T-cell (primary cell): ENCODE measurements at places on chromosomes 1 and 21. TPM values are rescaled to one million over a fixed set of nuclear protein-coding genes. Genes with fewer than 3 reads are reported as not detected.

DNA sequence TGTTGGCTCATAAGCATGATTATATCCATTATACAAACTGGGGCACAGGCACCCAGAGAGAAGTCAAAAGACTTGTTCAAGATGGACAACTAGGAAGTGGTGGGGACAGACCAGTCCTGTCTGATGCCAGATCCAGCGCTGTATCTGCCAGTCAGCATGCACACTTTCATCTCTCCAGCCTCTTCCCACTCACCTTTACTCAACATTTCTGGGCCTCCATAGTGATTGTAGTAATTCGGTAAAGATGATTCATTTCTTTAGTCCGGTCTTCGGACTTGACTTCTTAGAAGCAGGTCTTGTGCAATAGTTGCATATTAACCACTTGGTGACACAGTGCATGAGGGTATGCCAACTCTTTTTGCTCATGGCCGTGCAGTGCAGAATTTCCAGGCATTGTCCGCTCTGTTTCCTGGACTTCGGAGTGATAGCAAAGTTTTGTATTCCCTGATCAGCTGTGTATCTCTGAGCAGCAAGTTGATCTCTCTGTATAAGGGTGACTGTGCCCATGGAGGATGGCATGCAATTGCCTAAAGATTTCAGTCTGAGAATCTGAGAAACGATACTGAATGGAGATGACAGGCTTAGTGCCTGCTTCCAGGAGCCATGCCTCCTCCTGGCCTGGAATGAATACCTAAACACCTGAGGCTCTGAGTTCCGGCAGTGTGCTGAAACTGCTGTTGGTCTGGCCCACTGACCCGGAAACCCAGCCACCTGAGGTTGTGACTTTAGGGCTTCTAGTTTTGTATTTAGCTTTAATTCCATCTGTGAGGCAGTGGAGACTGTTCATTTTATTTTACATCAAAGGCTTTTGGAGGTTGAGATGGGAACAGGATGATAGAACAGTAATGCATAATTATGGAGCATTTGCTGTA, 39.0 kb downstream of the GALNT2 start:
- DNase-seq = no peak

The FMO4 gene
- total RNA-seq = 3.7 TPM

- no peak for DNase-seq
Measured at GRCh38 chr1:2150801-2151200, 43.8 kb downstream of the FAAP20 start.

GRCh38 chr1:57572016-57572415, 148.2 kb upstream of the DAB1 start:
- no peak for DNase-seq

The CCDC28B gene
- total RNA-seq = 8.0 TPM

The ZBTB37 gene
- total RNA-seq = 22.4 TPM

- no peak for DNase-seq
Measured at GRCh38 chr1:33149453-33150190, 32.2 kb downstream of the TRIM62 start.

DNA sequence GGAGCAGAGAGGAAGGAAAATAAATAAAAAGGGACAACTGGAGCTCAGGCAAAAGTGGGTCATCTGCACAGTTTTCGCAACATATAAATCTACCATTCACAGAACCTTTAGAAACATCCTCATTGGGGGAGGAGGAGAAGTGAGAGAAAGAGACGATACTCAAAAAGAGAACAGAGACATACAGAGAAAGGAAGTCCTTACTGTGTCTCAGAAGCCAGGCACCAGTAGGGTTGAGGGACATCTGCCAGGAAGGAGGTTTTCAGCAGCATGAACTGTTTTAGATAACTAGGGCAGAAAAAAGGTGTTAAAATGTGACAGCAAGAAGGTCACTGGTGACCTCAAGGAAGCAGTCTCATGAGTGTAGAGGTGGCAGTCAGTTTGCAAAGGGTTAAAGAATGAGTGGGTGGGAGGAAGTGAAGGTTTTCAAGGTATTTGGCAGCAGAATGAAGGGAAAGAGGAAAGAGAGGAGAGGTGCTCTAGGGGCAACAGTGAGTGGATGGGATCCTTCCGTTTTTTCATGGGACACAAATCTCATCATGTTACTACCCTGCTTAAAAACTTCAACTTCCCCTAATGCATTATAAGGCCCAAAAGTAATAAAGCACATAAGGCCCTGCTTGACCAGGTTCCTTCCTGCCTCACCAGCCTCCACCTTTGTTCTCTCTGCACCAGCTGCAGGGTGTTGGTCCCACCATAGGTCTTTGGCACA, 9.5 kb downstream of the JAK1 start:
- DNase-seq = peak; percentile 8

DNA sequence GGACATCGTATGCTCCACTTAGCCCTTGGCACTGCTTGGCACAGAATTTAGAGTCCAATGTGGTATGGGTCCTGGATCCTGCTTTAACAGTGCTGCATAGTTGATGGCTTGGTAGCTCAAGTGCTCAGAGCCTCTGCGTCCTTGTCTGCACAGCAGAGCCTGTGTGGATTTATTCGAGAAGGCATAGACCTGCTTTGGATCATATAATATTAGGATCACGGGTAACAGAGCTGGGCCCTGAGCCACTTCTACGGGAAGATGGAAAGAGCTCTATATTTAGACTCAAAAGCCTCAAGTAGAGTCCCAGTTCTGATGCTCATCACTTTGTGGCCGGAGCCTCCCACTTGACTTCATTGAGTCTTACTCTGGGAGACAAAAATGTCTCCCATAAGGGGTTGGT, 164.4 kb upstream of the EDN2 start:
- no peak for DNase-seq

DNA sequence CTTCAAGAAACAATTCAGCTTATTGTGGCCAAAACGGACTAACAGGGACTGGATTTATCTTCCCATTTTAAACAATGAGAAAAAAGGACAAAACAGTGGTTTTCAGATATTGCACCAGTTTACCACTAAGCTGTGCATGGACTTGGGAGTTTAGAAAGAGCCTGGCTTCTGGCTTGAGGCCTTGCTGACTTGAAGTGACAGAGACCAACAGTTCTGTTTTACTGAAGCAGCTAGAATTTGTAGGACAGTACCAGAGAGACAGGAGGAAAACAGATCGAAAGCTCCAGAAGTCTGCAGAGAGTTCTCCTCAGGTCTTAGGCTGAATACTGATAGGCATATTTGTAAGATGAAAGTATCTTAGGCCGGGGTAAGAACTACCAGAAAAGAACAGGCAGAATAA, 20.5 kb downstream of the FCRL4 start:
- DNase-seq = no peak

DNA sequence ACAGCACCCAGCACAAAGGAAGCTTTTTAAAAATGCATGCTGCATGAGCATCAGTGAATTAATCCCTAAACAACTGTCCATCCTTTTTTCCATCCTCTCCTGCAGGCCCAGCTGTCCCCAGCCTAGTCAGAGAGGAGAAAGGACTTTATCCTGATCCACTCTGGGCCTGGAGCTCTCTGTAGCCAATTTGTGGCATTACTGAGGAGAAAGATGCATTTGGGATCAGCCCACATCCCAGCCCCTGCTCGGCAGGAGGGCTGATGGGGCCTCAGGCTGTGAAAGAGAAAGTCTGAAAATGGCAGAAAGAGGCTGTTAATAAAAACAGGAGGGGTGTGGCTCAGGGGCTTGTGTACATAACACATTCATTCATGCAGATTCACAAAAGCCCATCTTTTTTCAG, 37.5 kb upstream of the ATP2B4 start:
- no peak for DNase-seq

GRCh38 chr1:10756842-10757241, 39.6 kb downstream of the CASZ1 start:
- DNase-seq = no peak

- no peak for DNase-seq
Measured at GRCh38 chr1:201964261-201964660, 9.0 kb downstream of the TIMM17A start.

- DNase-seq = no peak
Measured at GRCh38 chr1:113088972-113089371, 16.0 kb downstream of the LRIG2 start.

The MATN1 gene
- 5.5 TPM for total RNA-seq

DNA sequence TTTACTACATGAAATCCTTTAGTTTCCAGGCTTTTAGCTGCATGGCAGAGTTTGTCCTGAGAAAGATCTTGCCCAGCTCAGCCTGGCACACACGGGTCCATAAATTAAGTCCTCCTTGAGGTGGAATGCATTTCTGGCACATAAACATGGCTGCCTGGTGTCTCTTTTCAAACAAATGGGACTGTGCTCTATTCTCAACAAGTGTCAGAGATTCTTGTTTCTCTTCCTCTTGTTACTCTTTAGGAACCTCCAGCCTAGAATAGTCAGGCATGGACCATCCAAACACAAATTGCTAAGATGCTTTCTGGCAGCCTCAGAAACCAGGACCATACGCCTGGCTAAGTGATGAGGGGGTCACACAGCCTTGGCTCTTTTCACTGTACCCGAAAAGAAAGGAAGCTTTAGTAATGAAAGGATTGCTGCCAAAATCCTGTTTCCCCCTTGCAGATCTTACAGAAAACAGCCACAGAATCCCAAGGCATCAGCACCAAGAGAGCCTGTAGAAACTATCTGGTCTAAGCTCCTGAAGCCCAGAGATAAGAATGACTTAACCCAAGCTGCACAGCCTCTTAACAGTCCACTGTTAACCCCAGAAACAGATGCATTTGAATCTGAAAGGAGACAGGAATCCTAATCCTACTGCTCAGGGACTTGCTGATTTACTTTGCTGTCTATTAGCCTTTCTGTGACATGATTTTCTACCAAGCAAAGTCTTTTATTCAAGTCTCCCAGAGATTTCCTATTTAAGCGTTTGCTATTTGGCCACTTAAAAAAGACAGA, 31.9 kb upstream of the NRDC start:
- DNase-seq = no peak

The UQCRHL gene
- total RNA-seq = 1.3 TPM

GRCh38 chr1:39220891-39221870, 16.7 kb downstream of the MACF1 start:
- DNase-seq = no peak

DNA sequence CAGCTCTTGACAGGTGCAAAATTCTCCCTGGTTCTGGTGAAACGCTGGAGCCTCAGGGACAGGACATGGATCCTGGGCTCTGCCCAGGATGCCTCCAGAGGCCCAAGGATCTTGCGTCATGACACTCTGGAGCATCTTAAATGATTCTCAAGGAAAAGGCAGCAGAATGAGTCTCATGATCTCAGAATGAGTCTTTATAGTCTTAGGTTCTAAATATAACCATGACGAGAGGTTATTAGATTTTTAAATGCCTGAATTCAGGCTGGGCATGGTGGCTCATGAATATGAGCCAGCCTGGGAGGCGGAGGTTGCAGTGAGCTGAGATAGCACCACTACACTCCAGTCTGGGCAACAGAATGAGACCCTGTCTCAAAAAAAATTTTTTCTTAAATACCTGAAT, 55.5 kb downstream of the ECE1 start:
- no peak for DNase-seq

DNA sequence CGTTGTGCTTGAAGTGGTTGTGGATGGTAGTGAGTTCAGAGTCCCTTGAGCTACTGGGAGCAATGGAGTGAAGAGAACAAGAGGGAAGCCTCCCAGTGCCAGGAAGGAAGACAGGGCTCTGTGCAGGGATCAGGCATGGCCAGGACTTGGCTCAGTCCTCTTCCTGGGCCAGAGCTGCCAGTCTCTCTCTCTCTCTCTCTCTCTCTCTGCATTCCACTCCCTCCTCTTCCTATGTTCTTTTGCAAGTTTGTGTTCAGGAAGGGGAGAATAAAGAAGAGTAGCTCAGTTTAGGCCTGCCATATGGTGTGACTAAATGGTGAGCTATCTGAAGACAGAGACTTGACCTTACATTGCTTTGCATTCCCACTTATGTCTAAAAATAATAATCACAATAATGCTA, 20.5 kb upstream of the RPTN start:
- no peak for DNase-seq

The PRAMEF12 gene
- not detected for total RNA-seq

DNA sequence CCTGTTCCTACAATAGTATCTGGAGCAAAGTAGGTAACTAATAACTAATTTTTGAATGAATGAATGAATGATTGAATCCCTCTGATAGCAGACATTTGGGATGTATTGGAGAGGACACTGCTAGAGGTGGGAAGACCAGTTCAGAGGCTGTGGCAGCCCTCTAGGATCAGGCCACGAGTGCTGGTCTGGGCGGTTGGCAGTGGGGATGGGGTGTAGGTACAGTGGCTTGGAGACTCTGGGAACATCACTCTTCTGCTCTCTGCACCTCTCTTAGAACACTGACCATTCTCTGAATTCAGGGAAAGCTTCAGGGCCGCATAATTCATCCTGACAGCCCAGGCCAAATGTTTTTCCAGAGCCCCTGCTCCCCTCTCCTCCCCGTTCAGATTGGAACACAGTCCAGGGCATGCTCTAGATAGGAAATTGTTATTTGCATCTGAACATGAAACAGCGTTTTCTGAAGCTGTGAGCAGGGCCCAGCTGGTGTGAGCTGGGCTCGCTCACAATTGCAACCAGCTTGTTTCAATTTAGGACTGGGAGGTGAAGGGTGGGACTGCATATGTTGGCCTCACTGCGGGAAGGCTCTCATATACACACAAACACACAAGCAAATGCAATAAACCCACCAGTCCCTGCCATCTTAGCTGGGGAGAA, 253.1 kb upstream of the USP24 start:
- DNase-seq = no peak

- DNase-seq = peak; percentile 38
Measured at GRCh38 chr1:214427871-214428277, 123.5 kb downstream of the PTPN14 start.

GRCh38 chr1:103259982-103260381, 151.7 kb upstream of the COL11A1 start:
- no peak for DNase-seq

GRCh38 chr1:178196631-178197030, 102.7 kb downstream of the RASAL2 start:
- DNase-seq = no peak

DNA sequence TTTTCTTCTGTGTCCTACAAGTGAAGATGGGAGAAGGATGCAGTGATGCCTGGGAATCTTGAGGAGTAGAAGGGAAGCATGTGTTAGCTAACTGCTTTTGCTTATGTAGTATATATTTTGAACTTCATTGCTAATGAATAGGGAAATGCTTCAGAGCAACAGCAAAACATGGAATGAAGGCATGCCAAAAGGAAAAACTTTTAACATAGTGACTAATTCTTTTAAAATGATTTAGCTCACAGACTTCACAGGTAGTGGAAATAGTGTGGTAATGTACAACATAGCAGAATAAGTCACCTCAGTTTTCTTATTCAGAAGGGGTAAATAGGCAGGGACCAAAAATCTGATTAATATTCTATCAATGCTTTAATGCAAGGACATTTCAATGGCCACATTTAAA, 95.5 kb downstream of the LYPLAL1 start:
- DNase-seq = no peak

DNA sequence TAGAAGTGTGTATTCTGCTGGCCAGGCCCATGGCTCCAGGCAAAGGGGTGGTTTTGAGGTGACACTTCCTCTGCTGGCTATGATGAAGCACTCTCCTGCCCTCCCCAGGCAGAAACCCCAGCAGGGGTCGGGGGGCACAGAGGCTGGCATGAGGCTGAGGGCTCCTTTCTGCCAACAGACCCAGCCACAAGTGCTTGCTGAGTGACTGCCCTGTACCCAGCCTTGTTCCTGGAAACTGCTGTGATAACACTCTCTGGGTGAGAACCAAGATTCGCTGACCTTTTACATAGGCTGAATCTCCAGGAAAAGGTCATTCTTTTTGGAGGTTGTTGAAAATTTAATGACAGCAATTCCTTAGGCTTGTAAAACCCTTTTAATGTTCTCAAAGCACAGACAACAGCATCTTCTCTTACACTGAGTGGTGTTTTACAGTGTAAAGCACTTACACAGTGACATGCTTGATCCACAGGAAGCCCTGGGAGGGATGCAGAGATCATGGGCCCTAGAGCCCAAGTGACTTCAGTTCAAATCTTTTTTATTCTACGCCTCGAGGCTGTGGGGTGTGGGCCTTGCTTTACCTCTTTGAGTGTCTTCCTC, 155.5 kb upstream of the FGGY start:
- DNase-seq = no peak
